ENCODE measurements at places on chromosomes 5 and 9. TPM values are rescaled to one million over a fixed set of nuclear protein-coding genes. Genes with fewer than 3 reads are reported as not detected.
A peak's percentile ranks its signal among the peaks of the same experiment; 100 is the strongest.

GRCh38 chr9:12652973-12653372, 40.2 kb upstream of the TYRP1 start:
- DNase-seq: no peak

- DNase-seq: peak; percentile 46
Observed at GRCh38 chr5:64165500-64166200, at the start of gene RNF180. Gene RNF180, plus strand, starts transcription at chr5:64165843. Its CDS starts 34,965 bp downstream, at chr5:64200808.

DNA sequence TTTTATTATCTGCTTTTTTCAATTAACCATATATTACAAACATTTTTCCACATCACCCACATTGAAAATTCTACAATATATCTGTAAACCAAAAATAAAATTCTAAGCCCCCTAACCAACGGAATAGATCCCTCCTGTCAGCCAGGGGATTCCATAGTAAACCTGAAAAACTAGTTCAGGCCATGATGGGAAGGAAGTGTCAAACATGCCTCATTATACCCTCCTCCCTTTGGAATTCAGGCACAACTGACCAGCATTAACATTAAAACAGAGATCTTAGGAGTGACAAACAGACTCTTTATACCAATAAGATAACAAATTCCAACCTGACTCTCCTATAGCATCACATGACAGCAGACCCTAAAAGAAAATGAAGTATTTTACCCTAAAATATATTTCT, 113.7 kb upstream of the DMRT1 start:
- DNase-seq: no peak

The PAIP1 gene
- total RNA-seq: 112 TPM
